ENCODE measurements at places on chromosomes 16 and 17.

- no peak for DNase-seq
Measured at GRCh38 chr17:47301161-47301560, 22.6 kb upstream of the EFCAB13 start.

GRCh38 chr17:11298401-11298800 is 57.4 kb downstream of the SHISA6 start:
- no peak for DNase-seq

- DNase-seq, result no peak
Measured at GRCh38 chr16:8788578-8789172, 8.8 kb downstream of the TMEM186 start.

DNA sequence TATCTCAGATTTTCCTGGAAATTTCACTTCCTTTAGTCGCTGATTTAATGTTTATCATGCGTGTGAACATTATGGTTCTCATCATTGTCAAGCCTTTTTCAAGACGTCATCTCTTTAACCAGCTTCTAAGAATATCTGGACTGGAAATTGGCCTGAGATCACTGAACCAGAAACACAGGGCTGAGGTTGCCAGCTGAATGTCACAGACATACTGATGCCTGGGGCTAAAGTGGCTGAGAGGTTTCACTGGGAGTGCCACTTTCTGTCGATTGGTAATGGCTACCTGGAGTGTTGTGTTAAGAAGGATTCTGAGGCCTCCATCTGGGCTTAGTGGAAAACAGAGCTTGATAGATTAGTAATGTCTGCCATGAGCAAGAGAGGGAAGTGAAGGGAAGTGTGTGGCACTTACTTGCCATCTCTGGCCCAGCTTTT is 54.2 kb downstream of the CRISPLD2 start:
- DNase-seq, result no peak

- DNase-seq, result no peak
Measured at GRCh38 chr16:59611556-59611955, 877.4 kb upstream of the GOT2 start.

DNA sequence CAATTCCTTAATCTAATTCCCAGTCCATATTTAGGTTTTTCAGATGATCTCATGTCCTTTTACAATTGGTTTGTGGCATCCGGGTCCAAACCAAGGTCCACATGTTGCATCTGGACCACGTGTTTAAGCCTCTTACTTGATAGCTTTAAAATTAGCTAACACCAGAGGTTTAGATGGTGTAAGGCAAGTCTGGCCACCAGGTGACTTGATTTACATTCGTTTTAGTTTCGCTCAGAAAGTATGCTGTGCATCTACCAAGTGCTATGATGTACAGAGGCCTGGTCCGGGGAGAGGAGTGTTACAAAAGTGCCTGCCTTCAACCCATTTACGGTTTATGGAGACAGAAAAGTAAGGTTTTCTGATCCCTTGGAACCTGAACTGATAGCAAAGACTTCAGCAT is 878 bp upstream of the DNAJA2 start:
- DNase-seq, result no peak

- DNase-seq, result no peak
Measured at GRCh38 chr16:53732296-53732929, 28.5 kb downstream of the FTO start.

Measured in HTR-8/SVneo (cell line).